Pancreas (tissue), 10 donors: ENCODE measurements at places on chromosomes 1 and 21.

- peaks cover 28% of the 10 kb centered on the region for H3K4me1 ChIP-seq
- H3K36me3 ChIP-seq = no peaks in the 10 kb centered on the region
- H3K27me3 ChIP-seq = no peaks in the 10 kb centered on the region
Measured at GRCh38 chr21:34881839-34882371, 167.2 kb downstream of the RUNX1 start.

- no peak for DNase-seq
- no peaks in the 10 kb centered on the region for H3K27me3 ChIP-seq
- no peak overlapping the region for H3K4me3 ChIP-seq
- no peaks in the 10 kb centered on the region for H3K4me1 ChIP-seq
Measured at GRCh38 chr1:4108331-4108730, 208.3 kb upstream of the C1orf174 start.

- no peak for DNase-seq
- H3K4me1 ChIP-seq = no peaks in the 10 kb centered on the region
- no peak overlapping the region for H3K27ac ChIP-seq
Measured at GRCh38 chr21:22115746-22116145, 1117.5 kb downstream of the NCAM2 start.

GRCh38 chr21:33578214-33578613 lies 10.3 kb downstream of the DONSON start:
- H3K27ac ChIP-seq = no peak overlapping the region
- no peak overlapping the region for H3K4me3 ChIP-seq

- no peaks in the 10 kb centered on the region for H3K27me3 ChIP-seq
- no peak for DNase-seq
- H3K4me1 ChIP-seq = no peaks in the 10 kb centered on the region
- no peaks in the 10 kb centered on the region for H3K36me3 ChIP-seq
Measured at GRCh38 chr1:174005032-174005431, 17.1 kb downstream of the RC3H1 start.

DNA sequence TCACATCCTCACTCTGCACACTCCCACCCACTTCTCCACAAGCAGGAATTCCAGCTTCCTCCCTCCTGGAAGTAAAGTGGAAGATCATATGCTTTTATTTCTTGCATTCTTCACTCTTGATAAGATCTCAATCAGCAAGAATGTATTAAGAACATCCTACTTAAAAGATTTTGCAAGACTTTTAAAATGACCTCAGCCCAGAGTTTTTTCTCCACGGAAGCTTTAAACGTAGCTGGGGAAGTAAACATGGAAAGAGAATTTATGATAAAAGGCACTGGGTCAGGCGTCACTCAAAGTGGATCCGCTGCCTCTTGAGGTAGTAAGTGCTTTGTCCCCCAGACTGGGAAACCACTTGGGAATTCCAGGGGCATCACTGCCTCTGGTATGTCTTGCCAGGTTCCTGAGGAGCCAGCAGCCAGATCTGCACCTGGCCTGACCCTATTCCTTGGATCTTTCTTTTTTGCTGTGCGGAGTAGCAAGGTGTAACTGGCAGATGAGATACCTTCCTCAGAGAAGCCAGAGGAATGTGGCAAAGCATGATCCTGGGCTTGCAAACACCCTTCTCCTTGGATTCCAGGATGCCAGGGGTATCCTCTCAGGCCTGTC lies 33.9 kb downstream of the CDK18 start:
- no peaks in the 10 kb centered on the region for H3K4me1 ChIP-seq
- H3K4me3 ChIP-seq = no peak overlapping the region
- H3K27me3 ChIP-seq = no peaks in the 10 kb centered on the region
- no peak for DNase-seq
- H3K27ac ChIP-seq = no peak overlapping the region

DNA sequence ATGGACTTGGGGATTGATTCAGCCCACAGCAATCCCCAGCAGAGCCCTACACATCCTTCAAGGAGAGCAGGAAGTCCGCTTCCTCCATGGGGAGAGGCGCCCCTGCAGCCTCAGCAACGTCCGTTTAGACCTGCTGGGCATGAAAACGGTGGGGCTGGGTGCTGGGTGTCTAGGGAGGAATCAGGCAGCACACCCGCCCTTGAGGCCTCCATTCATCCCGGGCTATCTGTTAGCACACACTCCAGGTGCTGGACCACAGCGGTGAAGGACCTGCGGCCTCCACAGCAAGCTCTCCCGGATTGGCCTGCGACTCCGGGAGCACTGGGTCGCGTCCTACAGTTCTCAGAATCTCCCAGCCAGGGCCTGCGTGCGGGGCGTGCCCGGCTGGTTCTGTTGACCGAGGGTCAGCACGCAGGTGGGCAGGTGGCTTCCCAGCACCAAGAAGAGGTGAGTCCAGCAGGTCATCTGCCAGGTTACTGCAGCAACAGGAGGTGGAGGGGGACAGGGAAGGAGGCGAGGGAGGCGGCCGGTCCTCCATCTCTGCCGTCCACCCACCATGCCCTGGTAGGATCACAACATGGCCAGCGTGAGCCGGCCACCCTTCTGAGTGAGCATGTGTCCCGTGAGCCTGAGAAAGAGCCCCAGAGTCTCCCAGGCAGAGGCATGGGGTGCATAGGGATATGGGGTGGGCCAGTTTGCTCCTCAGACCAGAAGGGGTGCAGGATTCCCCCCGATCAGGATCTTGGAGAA lies 96.6 kb downstream of the RIPK4 start:
- no peaks in the 10 kb centered on the region for H3K27me3 ChIP-seq
- no peaks in the 10 kb centered on the region for H3K36me3 ChIP-seq
- no peak for DNase-seq
- no peak overlapping the region for H3K4me3 ChIP-seq

GRCh38 chr1:231827337-231828105 lies 200.9 kb downstream of the DISC1 start:
- no peaks in the 10 kb centered on the region for H3K36me3 ChIP-seq
- H3K4me1 ChIP-seq = peaks cover 6% of the 10 kb centered on the region
- no peak overlapping the region for H3K4me3 ChIP-seq
- no peak for DNase-seq
- no peak overlapping the region for H3K27ac ChIP-seq
